CMK (cell line): ENCODE measurements at places on chromosomes 5 and 9.

DNA sequence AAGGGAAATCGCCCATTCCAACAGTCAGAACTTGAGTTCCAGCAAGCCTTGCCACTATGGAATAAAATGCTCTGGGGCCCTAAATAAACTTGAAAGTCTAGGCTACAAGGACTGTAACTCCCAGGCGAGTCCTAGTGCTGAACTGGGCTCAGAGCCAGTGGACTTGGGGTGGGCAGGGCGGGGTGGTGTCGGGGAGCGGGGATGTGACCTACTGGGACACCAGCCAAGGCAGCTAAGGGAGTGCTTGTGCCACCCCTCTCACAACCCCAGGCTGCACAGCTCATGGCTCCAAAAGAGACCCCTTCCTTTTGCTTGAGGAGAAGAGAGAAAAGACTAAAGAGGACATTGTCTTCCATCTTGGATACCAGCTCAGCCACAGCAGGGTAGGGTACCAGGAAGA lies 61.5 kb downstream of the MEIKIN start:
- no peak for DNase-seq

GRCh38 chr9:91131433-91131839 lies 230.3 kb downstream of the AUH start:
- DNase-seq: no peak

GRCh38 chr9:27248702-27249101 lies 48.2 kb downstream of the EQTN start:
- DNase-seq: no peak

- no peak for DNase-seq
Observed at GRCh38 chr5:83255268-83255667, 177.9 kb downstream of the XRCC4 start.

DNA sequence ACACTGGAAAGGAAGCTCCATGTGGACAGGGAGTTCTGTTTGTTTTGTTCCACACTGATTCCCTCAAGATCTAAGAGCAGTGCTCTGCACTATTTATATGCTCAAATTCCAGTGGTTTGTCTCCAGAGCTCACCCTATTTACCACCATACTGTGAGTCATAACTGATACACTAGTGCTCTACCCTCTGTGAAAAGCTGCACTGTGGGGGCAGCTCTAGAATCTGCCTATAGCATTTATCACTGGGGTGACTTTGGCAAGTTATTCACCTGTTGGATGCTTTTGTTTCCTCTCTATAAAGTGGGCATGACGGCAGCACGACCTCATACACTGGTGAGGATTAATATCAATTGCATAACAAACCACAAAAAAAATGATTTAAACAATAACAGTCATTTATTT lies 307.8 kb downstream of the NR2F1-AS1 start:
- no peak for DNase-seq
